ENCODE measurements at places on chromosomes 16 and 17.

DNA sequence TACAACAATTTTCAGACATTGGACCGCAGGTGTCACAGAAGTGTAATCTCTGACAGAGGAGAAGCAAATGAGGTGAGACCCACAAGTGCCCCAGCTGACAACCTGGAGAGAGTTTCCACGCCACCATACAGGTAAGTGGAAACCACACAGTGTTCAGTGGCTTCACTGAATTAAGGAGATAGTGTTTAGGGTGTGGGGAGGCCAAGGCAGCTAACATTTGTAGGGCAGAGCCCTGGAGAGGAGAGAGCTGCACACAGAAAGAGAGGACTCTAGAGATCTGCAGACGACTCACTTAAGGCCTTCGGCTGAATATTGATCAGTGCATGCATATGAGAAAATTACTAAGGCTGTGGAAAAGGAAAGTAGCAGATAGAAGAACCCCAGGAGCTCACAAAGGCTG is 228.9 kb upstream of the TNRC6C start:
- DNase-seq: no peak

- DNase-seq: no peak
Measured at GRCh38 chr16:54000361-54000760, 286.2 kb downstream of the IRX3 start.

GRCh38 chr17:306116-306515 is 46.5 kb downstream of the RPH3AL start:
- no peak for DNase-seq

DNA sequence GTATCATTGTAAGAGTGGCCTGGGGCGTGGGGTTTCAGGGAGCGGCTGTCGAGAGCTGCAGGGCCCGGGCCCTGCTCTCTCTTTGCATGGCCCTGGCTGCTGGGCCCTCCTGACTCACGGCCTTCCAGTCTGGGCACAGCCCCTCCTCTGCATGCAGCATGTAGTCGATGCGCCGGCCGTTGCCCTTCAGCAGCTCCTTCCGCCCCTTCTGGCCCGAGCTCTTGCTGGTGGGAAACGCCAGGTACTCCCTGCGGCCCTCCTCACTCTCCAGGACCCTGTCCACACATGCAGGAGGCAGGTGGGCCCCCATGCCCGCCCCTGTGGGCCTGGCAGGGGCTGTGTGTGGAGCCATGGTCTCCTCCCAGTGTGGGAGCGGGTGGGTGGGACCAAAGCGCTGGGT is 50.7 kb downstream of the PRMT7 start:
- DNase-seq: no peak

GRCh38 chr16:83630979-83631378 is 176.8 kb upstream of the HSBP1 start:
- peak; percentile 72 for DNase-seq

- DNase-seq: no peak
Measured at GRCh38 chr16:27230562-27231001, 27.3 kb downstream of the KDM8 start.

DNA sequence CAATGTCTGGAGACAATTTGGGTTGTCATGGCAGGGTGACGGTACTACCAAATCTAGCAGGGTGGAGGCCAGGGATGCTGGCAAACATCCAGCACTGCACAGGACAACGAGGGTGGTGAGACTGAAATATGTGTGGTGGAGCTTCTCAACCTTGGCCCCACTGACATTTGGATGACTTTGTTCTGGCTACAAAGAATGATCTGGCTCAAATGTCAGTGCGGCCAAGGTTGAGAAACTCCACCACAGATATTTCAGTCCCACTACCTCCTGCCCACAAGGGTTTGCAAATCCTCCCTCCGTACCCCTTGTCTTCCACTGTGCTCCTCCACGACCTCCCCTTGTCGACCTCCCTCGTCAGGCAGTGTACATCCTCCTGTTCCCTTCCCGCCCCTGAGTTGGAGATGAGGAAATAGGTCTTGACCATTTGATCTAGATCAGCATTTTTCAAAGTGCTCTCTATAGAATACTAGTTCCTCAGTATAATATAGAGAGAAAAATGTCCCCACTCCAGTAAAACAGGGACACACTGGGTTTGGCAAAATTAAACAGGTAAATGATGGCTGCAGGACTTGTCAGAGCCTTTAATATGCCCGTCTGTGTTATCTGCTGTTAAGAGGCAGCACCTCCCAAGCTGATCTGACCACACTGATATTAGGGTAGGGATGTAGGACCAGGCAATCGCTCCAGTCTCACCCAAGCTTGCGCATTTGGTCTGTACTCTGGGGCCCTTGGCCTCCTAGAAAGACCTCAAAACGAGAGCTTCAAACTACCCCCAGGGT is 6.8 kb downstream of the OSGIN1 start:
- DNase-seq: no peak

DNA sequence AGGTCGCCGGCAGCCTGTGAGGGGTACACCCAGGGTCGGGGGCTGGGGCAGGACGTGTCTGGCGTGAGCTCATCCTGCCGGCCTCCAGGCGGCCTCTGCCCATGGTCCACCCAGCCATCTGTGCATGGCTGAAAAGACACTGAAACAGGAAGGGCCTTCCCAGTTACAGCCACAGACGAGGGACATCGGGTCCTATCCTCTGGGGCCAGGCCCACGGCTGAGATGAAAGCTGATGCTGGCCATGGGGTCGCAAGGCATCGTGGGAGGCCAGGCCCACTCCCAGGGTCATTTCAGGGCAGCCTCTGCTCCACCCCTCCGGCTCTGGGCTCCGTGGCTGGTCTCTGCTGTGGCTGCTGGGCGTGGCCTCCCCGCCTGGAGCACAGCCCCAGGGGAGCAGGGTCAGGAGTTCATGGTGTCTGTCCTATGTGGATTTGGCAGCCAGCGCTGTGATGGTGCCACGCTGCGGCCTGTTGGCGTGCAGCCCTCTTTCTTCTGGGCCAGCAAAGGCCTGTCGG is 16.6 kb upstream of the ATP6V0C start:
- DNase-seq: no peak

Measured in GM04504 (cell line).